ENCODE measurements at places on chromosomes 12 and 14.
A peak's percentile ranks its signal among the peaks of the same experiment; 100 is the strongest.

GRCh38 chr14:71799841-71800240 lies 132.4 kb upstream of the RGS6 start:
- no peak for DNase-seq

- DNase-seq: no peak
Measured at GRCh38 chr12:28132398-28132797, 57.9 kb upstream of the CCDC91 start.

- DNase-seq: no peak
Measured at GRCh38 chr14:74927225-74927624, 4.2 kb upstream of the RPS6KL1 start.

DNA sequence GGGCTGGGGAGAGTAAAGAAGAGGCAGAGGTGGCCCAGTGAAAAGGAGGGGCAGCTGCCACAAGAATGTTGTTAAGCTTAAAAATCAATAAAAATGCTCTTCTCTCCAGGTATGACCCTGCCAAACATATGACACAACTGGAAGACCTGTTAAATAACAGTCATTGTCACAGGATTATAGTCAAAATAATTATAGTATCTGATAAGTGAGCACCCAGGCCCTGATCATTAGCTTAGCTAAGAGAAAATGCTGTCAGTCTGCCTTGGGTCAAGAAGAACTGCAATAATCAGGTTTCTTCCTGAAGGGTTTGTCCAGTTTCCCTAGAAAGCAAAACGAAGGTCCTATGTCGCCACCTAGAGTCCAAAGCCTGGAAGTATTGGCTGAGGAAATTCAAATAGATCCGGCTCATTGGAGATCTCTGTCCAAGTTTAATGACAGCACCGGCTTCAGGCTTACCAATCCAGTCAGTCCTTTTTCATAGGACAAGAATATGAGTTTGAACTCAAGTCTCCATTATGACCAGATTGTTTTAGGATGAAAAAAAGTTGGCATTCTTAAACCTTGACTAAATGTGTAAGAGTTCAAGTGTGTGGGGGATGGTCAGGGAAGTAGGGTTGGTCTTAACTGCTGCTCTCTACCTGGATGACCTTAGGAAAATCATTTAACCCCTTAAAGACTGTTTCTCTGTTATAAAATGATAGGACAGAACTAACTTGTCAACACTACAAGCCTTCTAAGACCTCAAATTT lies 22.5 kb upstream of the NKX2-8 start:
- no peak for DNase-seq

DNA sequence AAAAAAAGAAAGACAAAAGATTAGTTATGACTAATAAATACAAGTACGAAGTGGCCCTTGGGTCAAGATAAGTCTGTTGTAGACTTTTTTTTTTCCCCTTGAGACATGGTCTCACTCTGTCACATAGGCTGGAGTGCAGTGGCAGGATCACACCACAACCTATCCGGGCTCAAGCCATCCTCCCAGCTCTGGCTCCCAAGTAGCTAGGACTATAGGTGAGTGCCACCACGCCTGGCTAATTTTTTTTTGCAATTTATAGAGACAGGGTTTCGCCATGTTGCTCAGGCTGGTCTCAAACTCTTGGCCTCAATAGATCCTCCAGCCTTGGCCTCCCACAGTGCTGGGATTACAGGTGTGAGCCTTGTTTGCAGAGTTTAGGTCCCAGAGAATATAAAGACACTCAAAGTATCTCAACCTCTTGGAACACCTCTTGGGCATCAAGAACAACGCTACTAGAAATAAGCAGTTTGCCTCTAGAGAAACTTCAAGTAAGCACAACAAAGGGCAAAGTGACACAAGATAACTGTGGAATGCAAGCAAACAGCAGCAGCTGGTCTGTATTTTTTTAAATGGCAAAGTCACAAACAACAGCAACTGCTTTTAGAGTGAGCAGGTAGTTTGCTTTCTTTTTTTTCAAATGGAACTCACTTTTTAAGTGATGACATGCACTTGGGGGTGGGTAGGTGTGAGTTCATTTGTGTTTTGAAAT lies 3.9 kb upstream of the MDM2 start:
- DNase-seq: no peak

GRCh38 chr12:1204581-1205121 lies 213.6 kb downstream of the ERC1 start:
- no peak for DNase-seq

GRCh38 chr12:10301103-10301502 lies 6.6 kb upstream of the KLRD1 start:
- no peak for DNase-seq

DNA sequence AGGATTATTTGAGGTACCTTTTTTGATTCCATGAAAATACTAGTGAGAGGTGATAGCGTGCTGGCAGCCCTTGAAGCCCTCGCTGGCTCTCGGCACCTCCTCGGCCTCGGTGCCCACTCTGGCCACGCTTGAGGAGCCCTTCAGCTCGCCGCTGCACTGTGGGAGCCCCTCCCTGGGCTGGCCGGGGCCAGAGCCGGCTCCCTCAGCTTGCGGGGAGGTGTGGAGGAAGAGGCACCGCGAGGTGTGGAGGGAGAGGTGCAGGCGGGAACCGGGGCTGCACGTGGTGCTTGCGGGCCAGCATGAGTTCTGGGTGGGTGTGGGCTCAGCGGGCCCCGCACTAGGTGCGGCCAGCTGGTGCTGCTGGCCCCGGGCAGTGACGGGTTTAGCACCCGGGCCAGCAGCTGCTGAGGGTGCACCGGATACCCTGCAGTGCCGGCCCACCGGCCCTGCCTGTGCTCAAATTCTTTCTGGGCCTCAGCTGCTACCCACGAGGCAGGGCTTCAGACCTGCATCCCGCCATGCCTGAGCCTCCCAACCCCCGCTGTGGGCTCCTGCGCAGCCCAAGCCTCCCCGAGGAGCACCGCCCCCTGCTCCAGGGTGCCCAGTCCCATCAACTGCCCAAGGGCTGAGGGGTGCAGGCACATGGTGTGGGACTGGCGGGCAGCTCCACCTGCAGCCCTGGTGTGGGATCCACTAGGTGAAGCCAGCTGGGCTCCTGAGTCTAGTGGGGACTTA lies 7.4 kb downstream of the MOK start:
- DNase-seq: no peak

- DNase-seq: peak; percentile 17
Measured at GRCh38 chr14:100822013-100822412, 3.9 kb upstream of the MEG3 start.

GRCh38 chr14:61972711-61973110 lies 210.5 kb downstream of the SNAPC1 start:
- no peak for DNase-seq

DNA sequence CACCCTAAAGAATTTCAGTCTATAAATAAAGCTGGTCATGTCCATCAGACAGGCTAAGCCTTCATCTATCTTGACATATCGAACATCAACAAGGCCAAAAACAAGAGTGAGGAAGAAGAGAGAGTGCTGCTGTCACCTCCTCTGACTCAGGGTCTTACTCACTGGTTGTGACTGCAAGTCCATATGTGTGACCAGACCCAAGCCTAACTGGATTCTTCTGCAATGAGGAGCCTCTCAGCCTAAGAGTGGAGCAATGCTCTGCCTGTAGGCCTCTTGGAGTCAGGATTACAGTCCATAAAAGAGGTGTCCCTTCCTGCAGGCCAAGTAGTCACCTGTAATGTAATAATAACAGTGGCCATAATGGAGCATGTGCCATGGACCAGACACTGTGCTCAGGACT lies 121.2 kb upstream of the SLC35F4 start:
- no peak for DNase-seq

GRCh38 chr12:6626654-6627283 lies 9.0 kb downstream of the LPAR5 start:
- DNase-seq: no peak

GRCh38 chr12:54407183-54407905 lies 11.7 kb downstream of the ITGA5 start:
- DNase-seq: no peak

DNA sequence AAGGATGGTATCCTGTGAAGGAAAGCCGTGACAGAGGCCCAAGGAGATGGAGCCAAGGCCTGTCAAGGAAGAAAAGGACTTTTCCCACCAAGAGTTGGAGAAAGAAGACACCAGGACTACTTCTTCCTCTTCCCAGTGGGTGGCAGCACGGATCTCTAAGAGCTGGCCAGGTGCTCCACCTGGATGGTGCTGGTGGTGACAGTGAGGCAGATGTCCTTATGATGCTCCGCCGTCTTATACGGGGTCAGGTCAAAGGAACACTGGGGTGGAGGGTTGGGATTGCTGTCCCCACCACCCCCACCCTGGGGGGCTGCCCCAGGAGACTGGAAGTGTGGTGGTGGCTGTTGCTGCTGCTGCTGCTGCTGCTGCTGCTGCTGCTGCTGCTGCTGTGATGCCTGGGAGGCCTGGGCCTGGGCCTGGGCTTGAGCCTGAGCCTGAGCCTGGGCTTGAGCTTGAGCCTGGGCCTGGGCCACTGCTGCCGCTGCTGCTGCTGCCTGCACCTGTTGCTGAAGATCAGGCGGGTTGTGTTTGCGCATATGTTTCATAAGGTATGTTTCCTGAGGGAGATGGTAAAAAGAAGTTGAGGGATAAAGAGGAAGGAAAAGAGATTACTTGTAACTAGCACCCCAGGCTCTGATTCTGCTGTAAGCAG lies 4.8 kb upstream of the ING4 start:
- no peak for DNase-seq

DNA sequence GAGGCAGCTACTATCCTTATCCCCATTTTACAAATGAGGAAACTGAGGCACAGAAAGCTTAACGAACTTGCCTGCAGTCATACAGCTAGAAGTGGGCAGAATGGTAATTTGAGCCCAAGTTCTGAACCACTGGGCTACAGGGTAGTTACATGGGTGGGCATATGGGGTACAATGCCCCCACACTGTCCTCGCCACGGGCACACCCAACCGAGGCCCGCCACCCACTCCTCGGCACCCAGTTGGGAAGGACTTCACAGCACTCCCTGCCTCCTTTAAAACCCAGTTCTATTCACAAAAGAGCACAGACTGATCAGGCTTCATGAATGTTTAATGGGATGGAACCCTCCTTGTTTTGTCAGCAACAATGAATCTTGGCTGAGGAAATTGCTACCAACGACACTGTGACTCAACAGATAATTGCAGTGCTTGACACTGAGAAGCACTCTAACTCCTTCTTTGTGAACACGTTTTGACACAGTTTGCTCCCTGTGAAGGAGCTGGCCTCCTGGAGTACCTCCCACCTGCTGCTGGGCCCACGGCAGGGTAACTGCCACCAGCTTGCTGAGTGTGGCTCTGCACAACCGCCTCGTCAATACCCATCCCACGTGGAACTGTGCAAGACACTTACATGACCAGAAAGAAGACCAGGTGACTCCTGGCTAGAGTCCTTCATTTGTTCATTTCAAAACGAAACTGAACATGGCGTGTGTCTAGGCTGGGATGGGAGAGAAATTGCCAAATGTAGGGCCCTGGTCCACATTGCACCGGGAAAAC lies 63.5 kb downstream of the CLMN start:
- no peak for DNase-seq

- DNase-seq: no peak
Measured at GRCh38 chr12:106093246-106093645, 45.5 kb downstream of the NUAK1 start.

DNA sequence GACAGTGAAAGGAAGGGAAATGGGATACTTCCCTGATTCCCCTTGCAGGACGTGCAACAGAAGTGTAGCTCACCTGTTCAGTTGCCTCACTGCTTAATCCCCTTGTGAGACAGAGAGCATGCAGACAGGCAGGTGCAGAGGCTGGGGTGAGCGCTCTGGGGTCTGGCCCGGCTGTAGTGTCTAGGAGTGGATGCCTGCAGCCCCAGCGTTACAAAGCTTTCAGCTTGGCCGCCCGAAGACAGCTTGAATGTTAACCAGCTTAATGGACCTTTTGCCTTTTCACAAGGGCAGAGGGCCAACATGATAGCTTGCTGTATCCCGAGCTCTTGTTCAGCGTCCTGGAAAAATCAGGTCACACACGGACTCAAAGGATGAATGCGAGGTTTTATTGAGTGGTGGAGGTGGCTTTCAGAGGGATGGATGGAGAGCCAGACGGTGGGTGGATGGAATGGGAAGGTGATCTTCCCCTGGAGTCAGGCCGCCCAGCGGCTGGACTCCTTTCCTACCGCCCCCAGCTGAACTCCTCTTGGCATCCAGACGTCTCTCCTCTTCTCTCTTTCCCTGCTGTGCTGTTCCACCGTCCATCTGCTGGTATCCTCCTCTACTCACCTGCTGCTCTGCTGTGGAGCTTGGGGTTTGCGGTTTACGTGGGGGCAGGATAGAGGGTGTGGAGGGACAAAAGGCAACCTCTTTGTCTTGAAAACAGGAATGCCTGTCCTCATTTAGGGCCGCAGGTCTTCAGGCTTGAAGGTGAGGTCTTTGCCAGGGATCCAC lies 86.2 kb upstream of the RESF1 start:
- no peak for DNase-seq

DNA sequence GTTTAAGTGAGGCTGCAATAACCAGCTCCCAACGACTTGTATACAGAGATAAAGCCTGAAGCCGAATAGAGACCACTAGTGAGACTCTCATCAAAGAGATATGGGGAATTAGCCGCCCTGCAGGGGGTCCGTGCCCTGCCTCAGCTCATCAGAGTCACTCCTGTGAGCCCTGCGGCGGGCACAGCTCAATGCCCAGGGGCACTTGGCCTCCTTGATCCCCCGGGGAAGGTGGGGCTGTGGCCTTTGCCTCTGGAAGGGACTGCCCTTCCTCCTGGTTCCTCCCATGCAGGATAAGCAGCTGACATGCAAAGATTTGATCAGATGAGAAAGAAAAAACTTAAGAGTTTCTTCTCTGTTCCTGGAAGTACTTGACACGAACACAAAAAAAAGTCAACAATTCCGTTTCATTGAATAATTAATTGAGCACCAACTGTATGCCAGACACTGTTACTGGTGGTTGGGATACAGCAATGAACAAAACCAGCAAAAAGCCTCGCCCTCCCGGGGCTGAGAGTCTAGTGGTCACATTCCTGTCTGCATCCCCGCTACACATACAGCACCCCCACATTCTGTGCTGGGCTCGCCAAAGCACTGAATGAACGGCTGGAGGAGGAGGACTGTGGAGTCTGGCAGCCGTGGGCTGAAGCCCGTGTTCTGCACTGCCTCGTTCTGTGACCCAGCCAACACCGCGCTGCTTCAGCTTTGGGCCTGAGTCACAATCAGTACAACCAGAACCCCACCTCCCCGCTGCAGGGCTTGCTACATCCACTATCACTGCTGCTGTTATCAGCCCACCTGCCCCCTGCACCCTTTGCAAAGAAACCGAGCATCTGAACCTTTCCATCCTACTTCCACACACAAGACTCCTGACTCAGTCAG lies 10.3 kb downstream of the TTC7B start:
- DNase-seq: peak; percentile 72

DNA sequence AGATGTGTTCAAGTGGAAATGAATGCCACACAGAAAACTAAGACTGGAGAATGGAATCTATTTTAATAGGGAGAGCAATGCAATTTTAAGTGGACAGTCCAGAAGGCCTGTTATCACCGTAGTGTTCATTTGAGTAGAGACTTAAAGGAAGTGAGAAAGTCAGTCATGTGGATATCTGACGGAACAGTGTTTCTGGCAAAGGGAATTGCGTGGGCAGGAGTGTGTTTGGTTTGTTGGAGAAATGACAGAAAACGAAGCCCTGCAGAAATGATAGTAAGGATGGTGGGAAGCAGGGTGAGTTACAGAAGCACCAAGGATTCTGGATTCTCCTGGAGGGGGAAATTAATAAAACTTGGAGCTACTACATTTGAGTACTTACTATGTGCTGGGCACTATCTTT lies 776.6 kb downstream of the MED13L start:
- DNase-seq: no peak

All from Right ventricle myocardium superior (tissue), 1 donor.